ENCODE measurements at places on chromosomes 5 and 9.
A peak's percentile ranks its signal among the peaks of the same experiment; 100 is the strongest.

- no peak for DNase-seq
Measured at GRCh38 chr9:95147452-95148207, 169.9 kb downstream of the FANCC start.

- no peak for DNase-seq
Measured at GRCh38 chr9:116198344-116198743, 44.8 kb downstream of the PAPPA start.

- DNase-seq, result no peak
Measured at GRCh38 chr5:65749956-65750355, 28.0 kb downstream of the NLN start.

- no peak for DNase-seq
Measured at GRCh38 chr5:3601061-3601710, 5.6 kb downstream of the IRX1 start.

GRCh38 chr5:74239261-74239660 lies 401.3 kb downstream of the ENC1 start:
- DNase-seq, result peak; percentile 90

DNA sequence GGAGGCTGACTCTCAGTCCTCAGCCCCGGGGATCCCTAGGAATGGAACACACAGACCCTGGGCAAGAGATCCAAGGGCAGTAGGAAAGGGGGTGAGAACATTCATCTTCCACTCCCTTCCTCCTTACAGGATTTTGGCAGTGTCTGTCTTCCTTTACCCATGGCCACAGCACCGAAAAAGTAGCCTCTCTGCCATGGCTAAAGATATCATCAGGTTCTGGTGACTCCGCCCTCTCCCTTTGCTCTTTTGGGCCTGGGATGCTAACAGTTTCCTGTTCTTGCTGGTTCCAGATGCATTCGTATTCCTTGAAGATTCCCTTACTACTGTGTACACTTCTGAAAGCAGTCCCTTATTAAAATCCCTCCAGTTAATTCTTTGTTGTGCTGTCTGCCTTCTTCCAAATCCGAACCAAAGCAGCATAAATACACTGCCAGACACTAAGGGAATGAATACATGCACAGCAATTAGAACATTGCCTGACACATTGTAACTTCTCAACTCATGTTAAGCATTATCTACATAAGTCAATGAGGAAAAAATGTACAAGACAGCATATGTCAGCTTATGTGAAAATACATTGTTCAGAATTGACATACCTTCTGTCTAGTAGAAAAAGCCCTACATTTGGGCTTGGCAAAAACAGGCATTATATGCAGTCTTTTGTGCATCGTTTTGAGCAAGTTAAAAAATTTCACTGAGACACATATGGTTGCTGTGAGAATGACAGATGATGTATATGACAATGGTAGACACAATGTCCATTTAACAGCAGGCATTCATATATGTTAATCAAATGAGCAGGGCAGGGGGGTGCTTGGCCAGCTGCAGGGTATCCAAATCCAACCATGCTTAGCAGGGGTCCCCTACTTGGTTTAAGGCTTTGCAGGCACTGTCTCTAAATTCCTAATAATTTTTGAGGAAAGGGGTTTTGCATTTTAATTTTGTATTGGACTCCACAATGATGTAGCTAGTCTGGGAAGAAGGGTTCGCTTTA lies 58.8 kb upstream of the RAI14 start:
- no peak for DNase-seq

GRCh38 chr9:88143957-88144625 lies 5.8 kb upstream of the SPATA31C2 start:
- no peak for DNase-seq

- DNase-seq, result peak; percentile 60
Measured at GRCh38 chr5:6576861-6577501, 55.9 kb downstream of the NSUN2 start.

DNA sequence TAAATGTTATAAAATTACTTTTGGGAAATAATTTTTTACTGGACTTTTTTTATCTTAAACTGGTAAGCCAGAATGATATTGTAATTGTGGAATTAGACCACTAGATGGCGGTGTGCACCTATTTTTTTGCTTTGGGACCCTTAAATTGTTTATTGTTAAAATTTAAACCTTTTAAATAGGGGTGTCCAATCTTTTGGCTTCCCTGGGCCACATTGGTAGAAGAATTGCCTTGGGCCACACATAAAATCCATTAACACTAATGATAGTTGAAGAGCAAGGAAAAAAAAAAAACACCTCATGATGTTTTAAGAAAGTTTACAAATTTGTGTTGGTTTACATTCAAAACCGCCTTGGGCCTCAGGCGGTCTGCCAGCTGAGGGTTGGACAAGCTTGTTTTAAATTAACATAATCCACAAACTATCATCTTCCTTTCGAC lies 28.4 kb upstream of the GADD45G start:
- DNase-seq, result peak; percentile 59

DNA sequence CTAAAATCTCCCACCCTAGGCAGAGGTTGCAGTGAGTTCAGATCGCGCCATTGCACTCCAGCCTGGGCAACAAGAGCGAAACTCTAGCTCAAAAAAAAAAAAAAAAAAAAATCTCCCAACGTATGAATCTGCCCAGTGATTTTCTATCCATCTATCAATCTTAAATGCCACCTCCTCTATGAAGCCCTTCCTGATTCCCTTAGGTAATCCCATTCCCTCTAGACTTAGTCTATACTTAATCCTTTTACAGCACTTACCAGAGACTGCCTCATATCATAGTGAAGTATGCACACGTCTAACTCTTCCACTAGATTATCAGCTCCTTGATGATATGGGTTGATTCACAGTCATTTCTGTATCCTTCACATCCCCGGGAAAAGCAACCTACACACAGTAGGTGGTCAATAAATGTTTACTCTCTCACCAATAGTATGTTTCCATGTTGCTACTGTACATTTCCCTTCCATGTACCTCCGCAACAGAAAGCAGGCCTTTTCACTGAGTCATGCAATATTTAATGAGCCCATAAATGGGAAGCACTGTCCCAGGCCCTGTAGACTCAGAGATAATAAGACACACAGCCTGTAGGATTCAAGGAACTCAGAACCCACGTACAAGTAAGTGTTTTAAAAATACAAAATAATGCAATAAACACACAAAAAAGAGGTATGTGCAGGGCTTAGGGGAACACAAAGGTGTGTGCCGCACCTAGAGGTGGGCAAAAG lies 1.2 kb downstream of the DROSHA start:
- peak; percentile 71 for DNase-seq

- DNase-seq, result no peak
Measured at GRCh38 chr9:131432050-131432449, 38.2 kb downstream of the PRRC2B start.

- DNase-seq, result no peak
Measured at GRCh38 chr9:26768145-26768544, 124.5 kb downstream of the CAAP1 start.

DNA sequence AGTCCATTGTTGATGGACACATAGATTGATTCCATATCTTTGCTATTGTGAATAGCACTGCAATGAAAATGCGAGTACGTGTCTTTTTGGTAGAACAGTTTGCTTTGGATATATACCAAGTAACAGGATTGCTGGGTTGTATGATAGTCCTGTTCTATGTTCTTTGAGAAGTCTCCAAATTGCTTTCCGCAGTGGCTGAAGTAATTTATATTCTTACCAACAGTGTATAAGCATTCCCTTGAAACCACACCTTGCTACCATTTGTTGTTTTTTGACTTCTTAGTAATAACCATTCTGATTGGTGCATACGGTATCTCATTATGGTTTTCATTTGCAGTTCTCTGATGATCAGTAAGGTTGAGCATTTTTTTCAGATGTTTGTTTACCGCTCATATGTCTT lies 792.9 kb downstream of the PTPRD start:
- no peak for DNase-seq

DNA sequence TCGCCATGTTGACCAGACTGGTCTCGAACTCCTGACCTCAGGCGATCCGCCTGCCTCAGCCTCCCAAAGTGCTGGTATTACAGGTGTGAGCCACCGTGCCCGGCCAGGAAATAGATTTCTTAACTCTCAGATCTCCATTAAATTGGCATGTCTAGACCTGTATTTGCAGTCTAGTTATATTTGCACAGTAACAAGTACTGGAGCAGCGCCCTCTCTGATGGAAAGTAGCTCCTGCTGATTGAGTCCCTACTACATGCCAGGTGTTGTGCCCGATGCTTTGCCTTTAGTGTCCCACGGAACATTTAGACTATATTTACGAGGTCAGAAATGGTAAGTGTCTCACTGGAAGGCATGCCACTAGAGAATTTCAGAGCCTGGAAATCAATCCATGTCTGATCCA lies 15.8 kb upstream of the TMED9 start:
- no peak for DNase-seq

GRCh38 chr9:71357346-71357745 lies 235.9 kb upstream of the TRPM3 start:
- DNase-seq, result no peak

DNA sequence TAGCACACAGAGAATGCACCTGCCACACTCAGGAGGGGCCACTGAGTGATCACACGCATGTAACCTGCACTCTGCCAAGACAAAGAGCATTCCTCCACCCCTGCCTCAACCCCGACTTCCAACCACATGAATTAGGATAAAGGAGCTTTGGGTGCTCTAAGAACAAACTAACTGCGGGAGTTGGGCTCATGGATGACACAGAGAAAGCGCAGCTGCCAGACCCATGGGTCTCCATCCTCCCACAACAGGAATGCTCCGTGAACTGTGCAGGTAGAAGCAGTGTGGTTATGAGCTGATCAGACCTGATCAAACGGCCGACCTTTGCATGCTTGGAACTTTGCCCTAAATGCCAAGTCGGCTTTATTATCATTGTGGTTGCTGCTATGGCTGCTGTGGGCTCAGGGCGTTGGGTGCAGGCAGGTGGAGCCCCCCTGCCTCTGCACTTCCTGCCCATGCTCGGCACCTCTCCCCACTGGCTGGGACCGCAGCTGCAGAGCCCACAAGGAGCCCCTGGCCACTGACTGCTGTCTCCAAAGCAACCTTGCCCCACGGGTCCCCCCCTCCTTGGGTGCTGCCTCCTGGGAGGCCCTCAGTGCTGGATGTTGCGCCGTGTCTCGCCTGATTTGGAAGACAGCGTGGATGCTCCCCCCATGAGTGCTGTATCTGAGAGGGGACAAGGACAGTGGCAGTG lies 2.6 kb upstream of the SLC6A3 start:
- DNase-seq, result no peak

GRCh38 chr5:158162026-158162425 lies 303.1 kb upstream of the CLINT1 start:
- no peak for DNase-seq

DNA sequence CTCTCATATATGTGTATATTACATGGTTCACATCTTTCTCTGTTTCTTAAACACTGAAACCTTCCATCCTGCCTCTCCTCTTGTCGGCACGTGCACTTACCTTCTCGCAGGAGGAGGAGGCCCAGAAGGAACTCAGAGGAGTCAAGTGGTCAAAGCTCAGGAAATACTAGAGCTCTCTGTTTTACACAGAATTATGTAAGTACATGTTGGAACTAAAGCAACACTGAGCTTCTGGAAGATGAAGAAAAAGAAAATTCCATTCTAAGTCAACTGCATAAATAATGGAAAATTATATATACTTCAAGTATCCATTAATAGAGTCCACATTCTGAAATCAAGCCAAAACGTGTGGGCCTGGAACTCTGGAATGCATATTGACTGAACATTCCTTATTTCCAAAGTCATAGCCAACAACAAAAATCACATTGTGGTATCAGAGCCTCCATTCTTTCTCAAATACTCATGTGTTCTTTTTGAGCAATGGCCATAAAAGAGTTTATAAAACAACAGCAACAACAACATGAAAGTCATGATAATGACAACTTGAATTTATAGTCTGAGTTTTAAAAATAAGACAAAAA lies 121.5 kb upstream of the RAI14 start:
- no peak for DNase-seq

GRCh38 chr5:58235299-58235698 lies 224.6 kb downstream of the PLK2 start:
- peak; percentile 27 for DNase-seq

GRCh38 chr5:107867266-107867665 lies 196.5 kb upstream of the EFNA5 start:
- no peak for DNase-seq

- DNase-seq, result no peak
Measured at GRCh38 chr5:172473427-172473826, 19.1 kb upstream of the SH3PXD2B start.

DNA sequence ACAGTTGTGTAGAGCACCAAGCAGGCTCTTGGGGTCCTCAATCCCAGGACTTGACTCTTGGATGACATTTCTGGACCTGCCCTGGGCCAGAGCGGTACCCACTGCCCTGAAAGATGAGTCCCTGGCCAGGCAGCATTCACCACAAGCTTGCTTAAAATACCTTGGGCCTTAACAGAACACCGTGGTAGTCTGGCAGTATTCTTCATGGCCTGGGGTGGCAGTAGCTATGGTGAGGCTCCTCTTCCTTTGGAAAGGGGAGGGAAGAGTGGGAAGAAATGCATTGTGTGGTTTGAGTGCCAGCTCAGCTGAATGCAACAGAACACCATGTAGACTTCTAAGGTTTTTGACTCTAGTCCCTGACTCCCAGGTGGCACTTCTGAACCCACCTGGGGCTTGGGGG lies 29.4 kb upstream of the IRGM start:
- no peak for DNase-seq

- DNase-seq, result no peak
Measured at GRCh38 chr5:88509403-88509802, 240.8 kb upstream of the TMEM161B start.

- no peak for DNase-seq
Measured at GRCh38 chr5:96023518-96023917, 61.9 kb upstream of the ELL2 start.

DNA sequence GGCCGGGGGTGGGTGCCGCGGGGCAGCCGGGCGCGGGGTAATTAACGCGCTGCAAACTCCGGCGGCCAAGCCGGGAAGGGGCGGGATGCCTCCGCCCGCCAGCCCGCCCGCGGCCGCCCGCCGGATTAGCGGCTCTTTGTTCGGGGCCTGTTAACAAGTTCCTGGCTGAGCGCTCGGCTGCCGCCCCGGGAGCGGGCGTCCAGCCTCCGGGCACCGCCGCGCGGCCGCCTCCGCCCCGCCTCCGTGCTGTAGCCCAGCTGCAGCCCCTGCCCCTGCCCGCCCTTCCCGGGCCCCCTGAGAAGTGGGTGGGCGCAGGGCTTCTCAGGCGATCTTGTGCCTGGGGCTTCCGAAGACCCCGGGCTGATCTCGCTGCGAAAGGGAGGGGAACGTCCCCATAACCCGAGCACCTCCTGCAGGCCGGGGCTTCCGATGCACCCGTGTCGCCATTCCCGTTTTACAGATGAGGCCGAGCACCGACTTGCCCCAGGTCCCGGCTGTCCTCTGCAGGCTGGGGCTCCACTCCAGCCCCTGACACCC lies 7.5 kb downstream of the UNC5A start:
- DNase-seq, result peak; percentile 40

- peak; percentile 63 for DNase-seq
Measured at GRCh38 chr5:139574641-139575312, 13.6 kb downstream of the UBE2D2 start.

GRCh38 chr5:39283231-39283818 lies 64.0 kb upstream of the FYB1 start:
- DNase-seq, result peak; percentile 81

DNA sequence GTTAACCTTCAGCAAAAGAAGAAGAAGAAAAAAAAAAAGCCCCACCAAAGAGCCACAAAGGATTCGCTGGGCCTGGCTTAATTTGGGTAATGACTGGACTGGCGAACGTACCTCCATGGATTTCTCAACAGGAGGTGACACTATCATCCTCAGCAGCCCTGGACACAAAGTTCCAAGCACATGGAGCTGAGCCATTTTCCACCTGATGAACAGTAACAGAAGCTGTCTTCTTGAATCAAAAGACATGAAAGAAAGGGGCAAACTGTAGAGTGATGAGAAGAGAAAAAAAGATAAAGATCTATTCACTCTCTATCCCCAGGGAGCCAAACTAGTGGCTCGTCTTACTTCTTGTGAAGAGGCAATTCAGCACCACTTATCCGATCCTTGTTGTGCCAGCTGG lies 150.2 kb upstream of the TRPM3 start:
- no peak for DNase-seq
